KG1 (cell line): ENCODE measurements at places on chromosomes 2 and 18.
A peak's percentile ranks its signal among the peaks of the same experiment; 100 is the strongest.

DNA sequence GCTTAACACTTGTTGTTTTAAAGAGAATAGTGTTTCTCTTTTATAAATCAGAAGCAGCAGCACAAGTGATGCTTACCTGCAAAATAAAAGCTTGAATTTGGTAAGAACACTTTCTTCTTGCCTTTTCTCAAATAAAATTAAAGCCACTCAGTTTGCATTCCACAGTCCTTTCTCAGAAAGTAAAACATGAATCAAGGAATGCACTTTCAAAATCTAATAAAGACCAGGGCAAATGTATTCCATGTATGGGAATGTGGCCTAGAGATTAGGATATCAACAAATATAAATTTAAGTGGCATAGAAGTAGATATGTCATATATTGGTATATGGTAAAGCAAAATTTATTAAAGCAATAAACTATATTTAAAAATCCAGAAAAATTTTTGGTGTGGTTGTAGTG lies 352.8 kb downstream of the THSD7B start:
- no peak for DNase-seq

- DNase-seq = no peak
Observed at GRCh38 chr2:96204836-96205624, 3.6 kb downstream of the STARD7 start.

- no peak for DNase-seq
Observed at GRCh38 chr2:206518997-206519396, 75.7 kb downstream of the ADAM23 start.

- DNase-seq = peak; percentile 23
Observed at GRCh38 chr18:11040823-11041656, 108.3 kb downstream of the PIEZO2 start.

- DNase-seq = peak; percentile 6
Observed at GRCh38 chr2:215680605-215681598, 245.0 kb upstream of the FN1 start.

GRCh38 chr2:135586148-135586547 lies 54.9 kb downstream of the R3HDM1 start:
- DNase-seq = no peak

- DNase-seq = no peak
Observed at GRCh38 chr2:8648441-8649213, 33.2 kb upstream of the ID2 start.

DNA sequence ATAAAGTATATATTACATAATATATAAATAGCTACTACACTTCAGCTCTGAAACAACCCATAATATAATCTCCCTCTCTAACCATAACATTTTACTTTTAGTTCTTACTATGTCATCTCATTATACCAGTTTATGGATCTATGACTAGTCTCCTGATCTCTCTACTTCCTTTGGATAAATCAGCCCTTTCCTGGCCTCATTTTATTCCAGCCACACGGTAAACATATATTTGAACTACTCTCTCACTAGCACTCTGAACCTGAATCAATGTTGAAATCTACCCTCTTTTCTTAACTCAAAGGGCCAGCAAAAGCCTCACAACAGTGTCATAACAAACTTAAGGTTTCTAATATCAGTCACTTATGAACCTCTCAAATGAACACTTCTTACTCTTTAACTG lies 62.6 kb downstream of the BAZ2B start:
- DNase-seq = no peak

DNA sequence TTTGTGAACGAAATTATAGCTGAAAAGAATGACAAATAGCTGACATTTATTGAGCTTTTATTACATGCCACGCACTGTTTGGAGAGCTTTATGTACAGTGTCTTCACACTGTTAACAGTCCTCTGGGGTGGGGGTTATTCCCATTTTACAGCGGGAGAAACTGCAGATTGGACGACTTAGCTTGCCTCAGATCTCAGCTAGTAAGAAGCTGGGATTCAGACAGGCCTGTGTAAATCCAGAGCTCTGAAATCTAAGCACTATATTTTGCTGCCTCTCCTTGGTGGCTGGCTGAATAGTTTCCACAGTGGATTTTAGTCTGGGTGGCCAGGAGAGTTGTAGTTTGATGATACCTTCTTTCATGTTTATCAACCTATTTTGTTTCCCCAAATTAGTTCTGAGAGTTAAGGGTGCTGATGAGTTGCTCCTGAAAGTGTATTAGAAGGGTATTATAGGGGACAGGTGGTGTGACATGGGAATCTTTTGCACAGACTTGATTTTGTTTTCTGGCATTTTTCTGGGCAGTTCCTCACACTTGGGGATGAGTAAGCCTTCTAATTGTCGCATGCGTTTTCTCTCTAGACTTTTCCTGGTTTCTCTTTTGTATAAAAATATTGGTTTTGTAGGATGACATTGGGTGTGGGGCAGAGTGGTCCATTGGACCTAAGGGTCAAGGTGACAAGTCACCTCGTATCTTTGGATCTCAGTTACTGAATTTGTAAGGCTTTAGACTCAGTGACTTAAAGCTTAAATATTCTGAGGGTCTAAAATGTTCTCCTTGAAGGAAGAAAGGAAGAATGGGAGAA lies 1.5 kb downstream of the ACSL3 start:
- no peak for DNase-seq

GRCh38 chr18:25112821-25113434 lies 239.0 kb downstream of the ZNF521 start:
- DNase-seq = no peak

DNA sequence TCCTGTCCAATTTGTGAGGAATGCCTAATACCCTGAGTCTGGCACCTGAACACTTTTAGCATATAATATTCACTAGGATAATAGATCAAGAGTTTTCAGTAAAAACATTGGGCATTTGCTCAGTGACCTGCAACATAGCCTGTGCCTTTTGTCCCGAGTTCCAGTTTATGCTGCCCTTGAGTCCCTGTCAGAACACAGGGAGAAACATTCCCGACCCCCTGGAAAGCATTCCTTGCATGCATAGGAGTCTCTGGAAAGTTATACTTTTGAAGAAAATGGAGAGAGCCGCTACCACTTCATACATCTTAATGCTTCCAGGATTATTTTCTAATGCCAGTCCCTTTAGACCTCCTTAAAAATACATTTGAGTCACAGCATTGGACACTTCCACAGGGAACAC lies 107.3 kb downstream of the PLCL1 start:
- no peak for DNase-seq

- no peak for DNase-seq
Observed at GRCh38 chr2:117055499-117056375, 758.8 kb upstream of the DDX18 start.

- no peak for DNase-seq
Observed at GRCh38 chr2:172153156-172153555, 50.5 kb upstream of the DLX2 start.

DNA sequence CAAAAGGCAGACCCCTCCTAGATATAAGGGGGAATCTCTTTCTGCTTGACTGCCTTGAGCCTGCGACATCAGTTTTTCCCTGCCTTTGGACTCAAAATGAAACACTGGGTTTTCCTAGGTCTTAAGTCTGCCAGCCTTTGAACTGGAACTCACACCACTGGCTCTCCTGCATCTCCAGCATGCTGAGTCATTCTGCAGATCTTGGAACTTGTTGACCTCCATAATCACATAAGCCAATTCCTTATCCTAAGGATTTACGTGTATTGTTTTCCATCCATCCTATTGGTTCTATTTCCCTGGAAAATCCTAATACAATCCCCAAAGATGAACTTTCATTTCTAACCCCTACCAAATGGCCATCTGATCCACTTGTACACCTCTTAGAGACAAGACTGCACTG lies 88.0 kb downstream of the AFF3 start:
- no peak for DNase-seq

- DNase-seq = no peak
Observed at GRCh38 chr2:29025711-29026110, 44.6 kb downstream of the TOGARAM2 start.

GRCh38 chr18:57073501-57074187 lies 73.2 kb upstream of the BOD1L2 start:
- no peak for DNase-seq

- DNase-seq = no peak
Observed at GRCh38 chr2:141384676-141385075, 746.1 kb downstream of the LRP1B start.

DNA sequence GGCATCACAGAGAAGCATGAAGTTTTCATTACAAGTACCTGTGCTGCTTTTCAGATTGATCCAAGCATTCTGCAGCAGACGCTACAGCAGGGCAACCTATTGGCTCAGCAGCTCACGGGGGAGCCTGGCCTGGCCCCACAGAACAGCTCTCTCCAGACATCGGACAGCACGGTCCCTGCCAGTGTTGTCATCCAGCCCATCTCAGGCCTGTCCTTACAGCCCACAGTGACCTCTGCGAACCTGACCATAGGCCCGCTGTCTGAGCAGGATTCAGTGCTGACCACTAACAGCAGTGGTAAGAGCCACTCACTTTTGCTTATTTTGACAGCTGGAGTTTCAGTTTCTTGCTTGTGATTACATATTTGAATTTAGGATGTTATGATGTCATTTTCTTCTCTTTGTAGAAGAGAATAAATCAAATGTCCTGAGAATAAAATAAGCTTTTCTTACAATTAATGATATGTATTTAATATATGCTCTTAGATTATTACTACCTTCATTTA lies 104.9 kb downstream of the ZNF236 start:
- DNase-seq = no peak

- DNase-seq = no peak
Observed at GRCh38 chr2:220302756-220303155, 675.3 kb downstream of the SLC4A3 start.

DNA sequence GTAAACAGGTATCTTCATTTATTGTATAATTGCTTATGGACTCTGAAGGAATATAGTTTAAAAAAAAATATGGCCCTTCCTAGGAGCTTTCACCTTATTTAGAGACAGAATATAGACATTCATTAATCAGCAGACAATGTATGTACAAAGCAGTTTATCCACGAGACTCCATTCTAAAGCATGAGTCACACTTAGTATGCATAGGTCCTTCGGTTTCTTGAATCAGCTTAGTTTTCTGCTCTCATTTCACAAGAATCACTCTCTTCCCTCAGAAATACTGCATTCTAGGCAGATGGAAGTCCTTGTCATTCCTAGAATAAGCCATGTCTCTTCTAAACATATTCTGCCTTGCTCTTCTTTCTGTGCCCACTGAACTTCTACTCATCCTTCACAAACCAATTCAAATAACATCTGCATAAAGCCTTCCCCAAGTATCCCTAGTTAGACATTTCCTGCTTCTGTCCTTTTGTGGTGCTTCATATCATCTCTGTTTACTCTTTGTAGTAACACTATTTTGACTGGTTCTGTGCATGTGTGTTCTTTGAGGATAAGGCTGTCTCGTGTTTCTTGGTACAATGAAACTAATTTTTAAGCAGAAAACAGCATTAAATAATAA lies 84.5 kb downstream of the PTRHD1 start:
- no peak for DNase-seq

DNA sequence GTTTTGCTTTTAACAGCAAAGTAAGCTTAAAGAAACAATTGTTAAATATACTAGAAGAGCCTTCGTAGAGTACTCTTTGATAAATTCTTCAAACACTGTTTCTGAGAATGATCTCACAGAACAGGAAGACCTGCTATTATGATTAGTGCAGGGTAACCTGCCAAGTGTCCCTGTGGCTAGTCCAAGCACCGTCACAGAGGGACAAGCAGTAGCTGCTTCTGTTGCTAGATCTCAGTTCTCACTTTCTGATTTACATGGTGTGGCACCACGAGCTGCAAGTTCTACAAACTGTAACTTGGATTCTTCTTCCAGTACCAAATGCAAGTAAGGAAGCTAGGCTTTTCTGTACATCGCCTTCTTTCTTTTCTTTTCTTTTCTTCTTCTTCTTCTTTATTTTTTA lies 121.5 kb downstream of the PIEZO2 start:
- no peak for DNase-seq

DNA sequence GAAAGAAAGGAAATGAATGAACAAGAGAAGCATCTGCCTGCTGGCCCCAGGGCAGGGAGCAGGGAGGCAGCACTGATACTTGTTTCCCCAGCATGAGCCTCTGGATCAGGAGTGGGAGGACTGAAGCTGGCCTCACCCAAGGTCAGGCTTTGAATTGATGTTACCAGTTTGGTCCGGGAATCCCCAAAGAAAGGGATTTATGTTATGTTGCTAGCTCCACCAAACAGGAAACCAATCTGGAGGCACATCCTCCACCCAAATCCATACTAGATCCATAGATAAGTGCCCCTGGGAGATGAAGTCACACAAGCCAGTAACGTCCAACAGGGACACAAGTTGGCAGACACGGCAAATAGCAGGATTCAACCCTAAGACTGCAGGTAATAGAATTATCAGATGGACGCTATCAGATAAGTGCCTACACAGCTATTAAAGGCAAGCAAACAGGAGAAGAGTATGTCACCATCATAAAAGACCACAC lies 85.9 kb downstream of the MTCL1 start:
- DNase-seq = no peak

- no peak for DNase-seq
Observed at GRCh38 chr2:222456479-222457077, 32.2 kb downstream of the SGPP2 start.

DNA sequence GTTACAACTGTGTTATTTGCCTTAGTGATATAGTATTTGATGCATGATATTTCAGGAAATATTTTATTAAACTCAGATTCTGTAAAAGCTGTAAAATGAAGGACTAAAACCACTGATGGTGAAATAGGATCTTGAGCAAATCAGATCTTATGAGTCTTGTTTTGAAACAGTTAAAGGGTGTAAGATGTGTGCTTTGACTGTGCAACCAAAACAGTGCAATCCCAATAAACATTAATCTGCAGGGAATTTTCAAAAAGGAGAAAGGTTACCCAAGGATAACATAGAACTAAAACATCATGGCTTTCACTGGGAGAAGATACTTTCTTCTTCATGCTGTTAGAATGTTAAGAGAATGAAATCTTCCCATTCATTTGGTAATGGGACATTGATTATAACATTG lies 378.7 kb downstream of the PARD3B start:
- no peak for DNase-seq

- no peak for DNase-seq
Observed at GRCh38 chr2:132797556-132797955, 127.6 kb upstream of the LYPD1 start.

GRCh38 chr2:8581601-8582041 lies 100.2 kb upstream of the ID2 start:
- DNase-seq = no peak

DNA sequence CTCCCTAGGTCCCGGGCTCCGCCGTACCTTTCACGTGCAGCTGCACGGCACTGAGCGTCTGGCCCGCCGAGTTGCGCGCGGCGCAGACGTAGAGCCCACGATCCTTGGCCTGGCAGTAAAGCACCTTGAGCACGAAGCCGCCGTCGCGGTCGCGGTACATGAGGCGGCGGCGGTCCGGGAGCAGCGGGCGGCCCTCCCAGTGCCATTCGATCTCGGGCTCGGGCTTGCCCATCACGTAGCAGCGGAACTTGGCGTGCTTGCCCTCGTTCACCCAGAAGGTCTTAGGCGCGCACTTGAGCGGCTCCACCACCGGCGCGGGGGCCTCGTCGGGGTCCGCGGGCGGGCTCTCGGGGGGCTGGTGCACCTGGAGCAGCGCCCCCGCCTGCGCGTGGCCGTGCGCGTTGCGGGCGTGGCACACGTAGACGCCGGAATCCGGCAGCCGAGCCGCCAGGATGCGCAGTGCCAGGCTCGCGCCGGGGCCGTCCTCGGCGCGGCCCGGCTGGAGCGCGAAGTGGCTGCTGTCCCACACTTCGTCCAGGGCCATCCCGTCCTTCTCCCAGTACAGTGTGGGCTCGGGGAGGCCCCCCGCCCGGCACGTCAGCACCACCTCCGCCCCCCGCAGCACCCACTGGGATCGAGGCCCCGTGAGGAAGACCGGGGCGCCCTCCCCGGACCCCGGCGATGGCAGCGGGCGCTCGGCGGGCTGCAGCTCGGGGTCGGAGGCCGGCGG lies 980 bp downstream of the OBSL1 start:
- no peak for DNase-seq
